NCI-H748 treated with DMSO at 0.1 percent for 48 hours (cell line): ENCODE measurements at places on chromosomes 6 and 20.
A peak's percentile ranks its signal among the peaks of the same experiment; 100 is the strongest.

- DNase-seq: no peak
Measured at GRCh38 chr6:116215414-116215813, 38.5 kb downstream of the TSPYL4 start.

DNA sequence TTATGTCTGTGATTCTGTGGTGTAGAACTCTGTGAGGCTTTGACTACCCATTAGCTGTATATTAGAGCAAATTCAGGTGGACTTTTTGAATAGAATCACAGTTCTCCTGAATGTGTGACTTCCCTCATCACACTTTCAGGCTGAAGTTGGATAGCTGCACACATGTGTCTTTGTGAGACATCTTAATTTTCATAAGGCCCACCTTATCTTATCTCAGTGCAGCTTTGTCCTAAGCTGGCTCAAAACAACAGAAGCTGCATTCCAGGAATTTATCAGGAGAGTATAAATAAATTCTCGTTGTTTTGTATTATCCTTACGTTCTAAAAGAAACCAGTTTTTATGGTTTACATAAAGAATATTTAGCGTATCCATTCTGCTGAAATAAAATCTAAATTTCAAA, 26.2 kb upstream of the SLC35D3 start:
- no peak for DNase-seq

DNA sequence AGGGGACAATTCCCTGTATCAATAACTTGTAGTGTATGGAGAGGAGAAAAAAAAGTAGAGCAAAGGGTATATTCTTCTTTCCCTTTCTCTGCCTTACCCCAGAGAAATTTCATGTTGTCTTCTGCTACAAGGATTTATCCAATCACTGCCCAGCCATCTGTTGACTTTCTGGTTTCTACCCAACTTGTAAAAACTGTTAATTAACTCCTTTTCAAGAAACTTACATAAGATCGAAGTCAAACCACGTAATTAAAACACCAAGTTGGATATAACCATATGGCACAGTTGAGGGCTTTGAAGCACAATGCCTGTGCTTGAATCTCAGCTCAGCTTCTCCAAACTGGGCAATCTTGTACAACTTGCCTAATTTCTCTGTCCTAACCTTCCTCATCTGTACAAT, 99.5 kb downstream of the MAN1A1 start:
- DNase-seq: no peak

DNA sequence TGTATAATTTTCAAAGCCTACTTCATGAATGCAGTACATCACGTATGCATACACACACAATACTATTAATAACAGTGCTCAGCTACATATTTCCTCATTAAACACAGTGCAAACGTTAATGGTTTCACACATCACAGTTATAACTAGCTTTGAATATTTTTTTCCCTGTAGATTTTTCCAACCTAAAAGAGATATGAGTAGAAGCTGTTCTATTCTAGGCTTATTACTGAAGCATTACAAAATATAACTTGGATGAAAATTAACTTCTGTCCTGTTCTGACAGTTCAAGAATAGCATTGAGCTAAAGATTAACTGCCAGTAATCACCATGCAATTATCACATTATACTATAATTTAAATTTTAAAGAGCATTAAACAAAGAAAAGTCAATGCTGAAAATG, 6.2 kb downstream of the LMBRD1 start:
- DNase-seq: no peak

- no peak for DNase-seq
Measured at GRCh38 chr6:24332317-24332716, 25.5 kb downstream of the DCDC2 start.

- no peak for DNase-seq
Measured at GRCh38 chr6:44217332-44218143, 812 bp downstream of the MYMX start.

- no peak for DNase-seq
Measured at GRCh38 chr6:109130065-109130464, 34.8 kb downstream of the CEP57L1 start.

- no peak for DNase-seq
Measured at GRCh38 chr20:57902473-57902872, 192.7 kb upstream of the PMEPA1 start.

- no peak for DNase-seq
Measured at GRCh38 chr6:125904871-125905270, 51.7 kb upstream of the HINT3 start.

GRCh38 chr6:144746902-144747469, 461.9 kb downstream of the UTRN start:
- no peak for DNase-seq

DNA sequence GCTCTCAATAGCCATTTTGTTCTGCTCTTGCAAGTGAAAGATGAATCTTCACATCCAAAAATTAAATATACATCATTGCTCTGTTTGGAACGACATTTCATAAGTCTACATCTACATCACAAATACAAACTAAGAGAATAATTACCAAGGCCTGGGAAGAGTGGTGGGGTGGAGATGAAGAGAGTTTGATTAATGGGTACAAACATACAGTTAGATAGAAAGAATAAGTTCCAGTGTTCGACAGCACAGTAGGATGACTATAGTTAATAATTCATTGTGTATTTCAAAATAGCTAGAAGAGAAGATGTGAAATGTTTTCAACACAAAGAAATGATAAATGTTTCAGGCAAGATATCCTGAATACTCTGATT, 38.0 kb upstream of the CAP2 start:
- DNase-seq: no peak

DNA sequence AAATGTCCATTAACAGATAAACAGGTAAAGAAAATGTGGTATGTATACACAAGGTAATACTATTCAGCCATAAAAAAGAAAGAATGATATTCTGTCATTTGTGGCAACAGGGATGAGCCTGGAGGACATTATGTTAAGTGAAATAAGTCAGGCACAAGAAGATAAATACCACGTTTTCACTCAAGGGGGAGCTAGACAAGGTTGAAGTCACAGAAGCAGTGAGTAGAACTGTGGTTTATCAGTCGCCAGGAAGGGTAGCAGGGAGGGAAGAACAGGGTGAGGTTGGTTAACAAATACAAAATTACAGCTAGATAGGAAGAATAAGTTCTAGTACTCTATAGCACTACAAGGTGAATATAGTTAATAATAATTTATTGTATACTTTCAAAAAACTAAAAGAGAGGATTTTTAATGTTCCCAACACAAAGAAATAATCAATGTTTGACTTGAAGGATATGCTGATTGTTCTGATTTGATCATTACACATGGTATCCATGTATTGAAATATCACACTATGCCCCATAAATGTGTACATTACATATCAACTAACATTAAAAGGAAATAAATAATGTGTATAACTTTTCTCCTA, 21.1 kb downstream of the RTN4IP1 start:
- peak; percentile 77 for DNase-seq

DNA sequence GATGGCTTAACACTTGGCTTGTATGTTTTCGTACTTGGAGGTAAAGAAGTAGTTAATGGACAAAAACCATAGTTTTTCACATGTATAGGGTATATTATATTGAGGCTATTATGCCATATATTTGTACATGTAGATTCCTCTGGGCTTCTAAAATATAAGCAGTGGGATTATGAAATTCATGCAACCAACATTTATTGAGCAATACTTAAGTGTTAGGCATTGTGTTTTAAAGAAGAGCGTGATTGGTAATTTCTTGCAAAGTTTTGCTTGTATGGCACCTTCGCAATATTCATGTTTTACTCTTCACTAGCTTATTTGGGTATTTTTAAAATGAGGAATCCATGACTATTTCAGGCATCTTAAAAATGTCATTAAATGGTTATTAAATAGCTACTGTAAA, 2.5 kb downstream of the TULP4 start:
- no peak for DNase-seq

DNA sequence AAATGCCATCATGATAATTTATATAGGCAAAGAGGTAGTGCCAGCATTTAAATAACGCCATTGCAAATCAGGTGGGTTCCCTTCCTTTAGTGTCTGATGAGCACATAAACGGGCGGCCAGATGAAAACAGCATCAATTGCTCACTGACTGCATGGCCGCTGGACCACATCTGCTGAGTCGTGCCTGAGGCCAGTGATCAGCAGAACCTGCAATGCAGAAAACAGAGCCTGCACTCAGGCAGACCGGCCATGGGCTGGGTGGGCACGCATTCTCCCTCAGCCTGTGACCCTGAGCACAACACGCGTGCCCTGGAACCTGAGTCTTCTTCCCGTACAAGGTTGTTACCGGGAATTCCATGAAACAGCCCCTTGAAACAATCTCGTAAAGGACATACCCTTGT, 144.0 kb upstream of the THBS2 start:
- no peak for DNase-seq

DNA sequence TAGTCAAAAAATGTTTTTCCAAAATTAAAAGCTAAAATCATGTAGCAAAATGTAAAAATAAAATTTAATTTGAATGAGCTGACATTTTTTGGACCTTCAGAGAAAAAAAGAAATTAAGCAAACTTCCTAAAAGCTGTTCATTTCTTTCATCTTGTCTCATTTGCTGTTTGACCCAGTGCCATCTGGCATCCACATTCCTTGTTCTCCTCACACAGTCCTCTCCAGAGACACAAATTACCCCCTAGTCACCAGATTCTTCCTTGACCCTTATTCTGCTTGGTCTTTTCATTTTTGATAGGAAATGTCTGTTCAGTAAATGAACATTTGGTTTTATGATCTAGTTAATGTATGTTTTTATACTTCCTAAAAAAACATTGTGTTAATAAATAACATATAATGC, 55.2 kb downstream of the HDDC2 start:
- no peak for DNase-seq

DNA sequence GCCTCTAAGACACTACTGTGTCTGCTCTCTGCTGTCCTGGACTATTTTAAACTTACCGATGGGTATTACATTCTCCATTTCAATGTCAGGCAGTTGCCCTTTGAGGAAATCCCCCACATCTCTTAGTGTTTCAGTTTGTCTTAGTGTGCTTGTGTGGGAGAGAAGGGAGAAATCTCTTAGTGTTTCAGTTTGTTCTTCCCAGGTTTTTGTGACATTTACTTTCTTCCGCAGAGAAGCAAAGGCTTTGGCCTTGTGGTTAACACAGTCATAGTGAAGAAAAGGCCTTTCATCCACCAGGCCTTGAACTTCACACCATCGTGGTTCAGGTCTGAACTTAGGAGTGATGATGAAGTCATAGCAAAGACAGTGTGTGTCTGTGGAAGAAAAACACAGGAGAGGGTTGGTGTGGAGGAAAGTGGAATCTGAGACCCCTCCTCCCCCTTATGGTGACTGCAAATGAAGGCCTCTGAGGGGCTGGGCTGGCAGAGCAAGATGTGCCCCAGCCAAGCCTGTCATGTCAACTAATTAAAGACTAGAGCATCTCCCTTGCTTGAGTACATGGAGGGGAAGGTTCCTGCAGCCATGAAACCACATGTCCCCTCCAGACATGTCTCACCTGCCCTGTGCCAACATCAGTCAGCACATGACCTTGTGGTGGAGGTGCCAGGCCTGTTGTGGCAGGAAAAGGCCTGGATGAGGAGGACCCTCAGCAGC, 23.9 kb downstream of the RAET1L start:
- no peak for DNase-seq

DNA sequence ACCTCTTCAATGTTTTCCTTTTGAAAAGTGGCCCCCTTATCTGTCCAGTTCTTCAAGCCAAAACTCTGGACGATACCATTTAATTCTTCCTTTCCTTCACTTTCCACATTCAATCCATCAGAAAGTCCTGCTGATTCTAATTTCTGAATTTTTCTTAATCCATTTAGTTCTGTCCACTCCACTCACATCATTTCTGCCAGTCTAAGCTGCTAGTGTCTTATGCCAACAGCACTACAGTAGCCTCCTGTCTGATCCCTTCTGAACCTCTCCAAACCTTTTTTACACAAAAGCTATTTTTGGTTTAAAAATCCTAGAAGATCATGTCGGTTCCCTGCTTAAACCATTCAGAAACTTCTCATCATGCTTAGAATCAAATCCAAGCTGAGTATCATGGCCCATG, 24.5 kb upstream of the SNAP25 start:
- DNase-seq: no peak

- DNase-seq: peak; percentile 88
Measured at GRCh38 chr6:125780540-125781313, 10.0 kb upstream of the NCOA7 start.

DNA sequence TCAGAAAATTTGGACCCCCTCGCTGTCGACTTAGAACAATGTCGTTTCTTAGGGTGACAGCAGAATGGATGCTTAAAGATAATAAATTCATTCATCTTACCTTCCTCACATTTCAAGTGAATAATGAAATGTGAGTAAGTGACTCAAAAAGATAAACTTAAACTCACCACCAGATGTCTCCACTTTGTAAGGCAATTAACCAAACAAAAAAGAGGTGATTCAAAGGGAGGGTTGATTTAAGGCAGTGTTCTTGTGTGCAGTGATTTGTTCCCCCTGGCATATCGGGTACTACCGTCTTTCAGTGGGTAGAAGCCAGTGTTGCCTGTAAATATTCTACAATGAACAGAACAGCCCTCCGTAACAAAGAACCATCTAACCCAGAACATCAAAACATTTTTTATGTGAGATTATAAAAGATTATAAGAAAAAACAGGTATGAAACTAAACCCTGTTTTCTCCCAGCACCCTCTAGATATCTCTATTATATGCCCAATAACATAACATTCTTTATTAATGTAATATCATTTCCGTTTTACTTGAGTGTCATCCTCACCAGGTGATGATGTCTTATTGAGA, 589.7 kb downstream of the CBLN4 start:
- peak; percentile 5 for DNase-seq

- no peak for DNase-seq
Measured at GRCh38 chr20:1711826-1712601, 54.4 kb upstream of the SIRPG start.

GRCh38 chr6:39188098-39188450, 41.2 kb downstream of the KCNK5 start:
- no peak for DNase-seq

DNA sequence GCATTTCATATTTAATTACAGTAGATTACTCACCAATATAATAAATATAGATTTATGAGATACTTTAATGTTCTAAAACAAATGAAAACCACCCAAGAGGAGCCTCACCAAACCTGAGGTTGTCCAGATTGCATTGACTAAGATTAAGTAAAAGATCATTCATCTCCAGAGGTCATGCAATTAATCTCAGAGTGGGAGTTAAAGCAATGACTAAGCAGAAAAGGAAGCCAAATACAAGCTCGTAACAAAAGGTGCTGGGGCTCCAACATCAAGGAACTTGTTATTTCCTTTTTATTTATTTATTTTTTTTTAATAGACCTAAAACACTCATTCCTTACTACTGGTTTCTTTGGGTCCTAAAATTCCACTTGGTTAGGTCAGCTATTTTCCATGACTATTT, 57.7 kb downstream of the RSPO3 start:
- DNase-seq: no peak

GRCh38 chr6:14790976-14791375, 454.9 kb upstream of the JARID2 start:
- no peak for DNase-seq

- DNase-seq: peak; percentile 3
Measured at GRCh38 chr20:53126185-53126584, 154.0 kb downstream of the TSHZ2 start.

DNA sequence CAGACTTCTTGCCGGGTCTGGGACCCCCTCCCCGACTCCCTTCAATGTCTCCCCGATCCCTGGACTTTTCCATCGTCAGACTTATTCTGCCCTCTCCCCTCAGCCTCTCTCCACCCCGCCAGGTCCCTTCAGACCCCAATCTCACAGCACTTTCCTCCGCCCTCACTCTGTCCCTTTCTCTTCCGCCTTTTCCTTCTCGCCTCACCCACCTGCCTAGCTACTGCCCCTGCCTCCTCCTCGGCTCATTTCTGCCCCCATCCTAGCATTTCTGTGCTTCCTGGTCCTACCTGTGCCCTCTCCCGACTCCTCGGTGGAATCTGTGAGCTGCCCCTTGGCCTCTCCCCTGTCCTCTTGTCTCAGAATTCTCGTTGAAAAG, 616 bp downstream of the CHMP4B start:
- no peak for DNase-seq

- no peak for DNase-seq
Measured at GRCh38 chr6:11804135-11804534, 25.5 kb upstream of the ADTRP start.
